ENCODE measurements at places on chromosomes 13 and 19. TPM values are rescaled to one million over a fixed set of nuclear protein-coding genes. Genes with fewer than 3 reads are reported as not detected.

Gene MCOLN1
- total RNA-seq, result 13.9 TPM

Gene GRK1
- total RNA-seq, result not detected

Gene RASAL3
- not detected for total RNA-seq

Gene PDE4C
- 0.42 TPM for total RNA-seq

Gene ZFP28
- not detected for total RNA-seq

Gene CYP4F2
- 0.59 TPM for total RNA-seq

Gene PCCA
- 20.6 TPM for total RNA-seq

Gene SOX1
- not detected for total RNA-seq

GRCh38 chr13:67806796-67807195 is 576.7 kb upstream of the PCDH9 start:
- no peak overlapping the region for H3K4me3 ChIP-seq
- no peaks in the 10 kb centered on the region for H3K36me3 ChIP-seq
- no peaks in the 10 kb centered on the region for H3K27me3 ChIP-seq
- no peaks in the 10 kb centered on the region for H3K4me1 ChIP-seq
- no peak overlapping the region for H3K27ac ChIP-seq

DNA sequence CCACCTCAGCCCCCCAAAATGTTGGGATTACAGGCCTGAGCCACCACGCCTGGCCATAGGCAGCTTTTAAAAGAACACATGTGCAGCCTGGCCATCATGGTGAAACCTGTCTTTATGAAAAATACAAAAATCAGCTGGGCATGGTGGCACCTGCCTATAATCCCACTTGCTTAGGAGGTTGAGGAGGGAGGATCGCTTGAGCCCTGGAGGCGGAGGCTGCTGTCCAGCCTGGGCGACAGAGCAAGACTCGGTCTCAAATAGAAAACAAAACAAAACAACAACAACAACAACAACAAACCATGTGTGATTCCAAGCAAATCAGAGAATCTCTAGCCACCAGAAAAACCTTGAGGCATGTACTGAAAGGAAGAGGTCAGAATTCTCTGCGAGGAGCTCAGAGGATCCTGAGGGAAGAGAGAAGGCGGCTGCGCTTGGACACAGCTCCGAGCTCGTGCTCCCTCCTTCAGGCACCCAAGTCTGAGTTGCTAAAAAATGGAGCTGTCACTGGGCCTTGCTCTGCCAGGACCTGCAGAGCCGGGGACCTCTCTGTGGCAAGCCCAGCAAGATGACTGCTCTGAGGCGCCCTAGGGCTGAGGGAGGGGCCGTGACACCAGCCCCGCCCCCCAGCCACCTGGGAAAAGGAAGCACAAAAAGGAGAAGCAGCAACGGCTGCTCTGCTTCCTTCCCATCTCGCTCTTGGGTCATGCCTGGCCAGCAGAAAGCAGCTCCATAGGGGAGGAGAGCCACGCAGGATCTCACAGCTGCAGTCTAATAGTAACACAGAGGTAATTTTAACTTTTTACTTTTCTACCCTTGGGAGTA is at the start of gene ARL11:
TSS of gene ARL11 (plus strand) at position 677 of the 822 bp plus-strand sequence. CDS start 1,941 bp downstream, outside the sequence.
- H3K27me3 ChIP-seq, result no peaks in the 10 kb centered on the region
- H3K4me3 ChIP-seq, result no peak within 1 kb of the TSS
- no peak for DNase-seq
- H3K4me1 ChIP-seq, result no peaks in the 10 kb centered on the region
- no peak within 1 kb of the TSS for H3K27ac ChIP-seq
- no peaks in the 10 kb centered on the region for H3K36me3 ChIP-seq

DNA sequence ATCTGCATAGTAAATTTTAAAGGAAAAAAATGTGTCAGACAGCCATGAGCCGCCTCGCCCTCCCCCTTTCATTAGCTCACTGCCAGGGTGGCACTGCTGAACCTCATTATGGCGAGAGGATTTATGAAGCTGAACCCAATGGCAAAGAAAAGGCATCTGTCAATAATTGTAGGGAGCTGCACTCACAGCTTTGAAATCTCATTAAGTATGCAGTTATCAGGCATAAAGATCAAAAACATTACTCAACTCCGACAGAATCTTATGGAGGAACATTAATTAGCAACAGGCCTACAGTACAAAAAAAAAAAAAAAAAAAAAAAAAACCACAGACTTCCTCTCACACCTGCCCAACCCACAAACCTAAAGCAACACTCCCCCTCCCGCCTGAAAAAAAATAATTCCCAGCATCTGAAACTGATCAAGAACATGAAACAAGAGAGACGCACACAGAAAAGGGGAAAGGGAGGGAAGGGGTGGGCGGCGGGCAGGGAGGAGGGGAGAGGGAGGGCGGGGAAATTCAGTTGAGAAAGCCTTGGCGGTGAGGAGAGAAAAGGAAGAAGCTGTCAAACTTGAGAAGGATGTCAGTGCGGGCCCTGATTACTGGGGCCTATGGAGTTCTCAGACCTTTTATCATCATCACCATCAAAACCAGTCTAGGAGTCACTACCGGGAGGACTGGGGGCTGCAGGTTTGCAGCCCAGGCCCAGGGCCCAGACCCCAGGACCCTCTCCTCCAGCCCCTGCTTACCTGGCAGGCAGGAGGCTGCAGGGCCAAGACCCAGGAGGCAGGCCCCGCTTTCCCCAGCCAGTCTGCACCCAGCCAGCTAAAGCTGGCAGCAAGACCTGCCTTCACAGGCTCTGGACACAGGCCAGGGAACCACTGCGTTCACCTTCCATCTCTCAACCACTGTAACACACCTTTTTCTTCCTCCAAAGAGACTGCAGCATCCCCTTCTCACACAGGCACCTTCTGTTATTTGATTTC is 8.9 kb downstream of the TSHZ3 start:
- H3K27me3 ChIP-seq, result no peaks in the 10 kb centered on the region
- no peak for DNase-seq
- H3K4me3 ChIP-seq, result no peak overlapping the region
- no peaks in the 10 kb centered on the region for H3K4me1 ChIP-seq

- H3K4me1 ChIP-seq, result no peaks in the 10 kb centered on the region
- no peaks in the 10 kb centered on the region for H3K27me3 ChIP-seq
- H3K4me3 ChIP-seq, result no peak overlapping the region
- DNase-seq, result no peak
Measured at GRCh38 chr19:54731191-54731590, 6.9 kb downstream of the KIR3DL3 start.
